AG08395 (cell line): ENCODE measurements at places on chromosomes 3 and 15.

DNA sequence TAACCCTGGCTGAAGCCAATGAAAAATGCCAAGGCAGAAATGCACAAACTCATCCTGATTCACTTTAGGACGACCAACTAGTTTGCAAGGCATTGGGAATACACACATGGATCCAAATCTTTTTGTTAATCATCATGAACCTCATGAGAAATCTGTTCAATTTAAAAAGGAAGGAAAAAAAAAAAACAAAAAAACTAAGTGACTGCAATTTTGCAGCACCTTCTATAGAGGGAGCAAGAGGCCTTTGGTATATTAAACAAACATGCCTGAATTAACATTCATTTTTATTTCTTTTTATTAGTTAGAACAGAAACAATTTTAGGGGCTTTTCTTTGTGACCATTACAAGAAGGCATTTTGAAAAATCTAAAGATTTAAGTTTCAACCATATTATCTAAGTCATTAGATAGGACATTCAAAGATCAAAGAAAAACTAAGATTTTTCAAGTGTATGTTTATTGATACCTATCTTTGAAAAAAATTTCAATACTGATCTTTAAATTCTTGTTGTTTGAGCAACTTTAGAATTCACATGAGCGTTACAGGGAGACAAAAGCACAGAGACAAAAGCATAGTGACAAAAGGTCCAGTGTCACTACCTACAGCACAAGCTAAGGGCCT is 182.4 kb downstream of the CBLB start:
- peak; percentile 54 for DNase-seq

DNA sequence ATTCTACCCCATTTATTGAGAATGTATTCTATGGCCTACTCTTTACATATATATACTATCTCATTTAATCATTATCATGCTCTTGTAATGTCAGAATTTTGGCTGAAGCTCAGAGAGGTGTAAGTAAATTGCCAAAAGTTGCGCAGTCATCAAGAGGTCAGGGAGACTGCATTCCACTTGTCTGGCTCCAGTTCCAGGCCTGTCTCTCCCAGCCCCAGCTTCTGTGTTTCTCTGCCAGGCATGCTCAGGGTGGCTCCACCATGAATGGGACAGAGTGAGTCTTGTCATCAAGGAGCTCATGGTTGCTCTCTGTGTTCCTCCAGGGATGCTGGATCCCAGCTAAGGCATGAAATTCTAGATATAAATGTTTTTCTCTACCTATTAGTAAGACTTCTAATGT is 635.1 kb upstream of the MDFIC2 start:
- DNase-seq, result no peak

DNA sequence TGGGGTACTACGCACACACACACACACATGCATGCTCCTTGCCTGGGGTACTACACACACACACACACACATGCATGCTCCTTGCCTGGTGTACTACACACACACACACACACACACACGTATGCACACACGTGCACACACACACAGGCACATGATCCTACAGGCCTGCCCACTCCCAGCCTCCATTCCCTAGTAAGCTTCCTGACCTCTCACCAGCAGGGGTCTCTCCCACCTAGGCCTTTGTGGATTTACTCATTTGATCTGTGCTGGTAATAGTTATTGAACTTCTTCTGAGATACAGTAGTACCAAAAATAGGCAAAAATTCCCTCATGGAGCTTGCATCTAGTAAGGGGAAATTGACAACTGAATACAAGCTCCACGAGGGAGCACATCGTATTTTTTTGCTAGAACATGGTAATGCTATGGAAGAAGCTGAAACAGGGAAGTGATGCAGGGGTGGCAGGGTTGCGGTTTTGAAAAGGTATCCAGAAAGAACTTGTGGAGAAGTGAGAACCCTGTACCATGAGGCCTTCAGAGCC is 19.1 kb downstream of the TTC21A start:
- DNase-seq, result peak; percentile 51

GRCh38 chr3:38039101-38039898 is at the start of gene DLEC1:
TSS of gene DLEC1 (plus strand) at chr3:38039208. CDS start at chr3:38039226, 18 bp downstream.
- DNase-seq, result peak; percentile 52

GRCh38 chr15:99057697-99058420 is 47.0 kb upstream of the SYNM start:
- DNase-seq, result no peak

GRCh38 chr3:67819447-67819846 is 165.0 kb upstream of the SUCLG2 start:
- DNase-seq, result no peak

DNA sequence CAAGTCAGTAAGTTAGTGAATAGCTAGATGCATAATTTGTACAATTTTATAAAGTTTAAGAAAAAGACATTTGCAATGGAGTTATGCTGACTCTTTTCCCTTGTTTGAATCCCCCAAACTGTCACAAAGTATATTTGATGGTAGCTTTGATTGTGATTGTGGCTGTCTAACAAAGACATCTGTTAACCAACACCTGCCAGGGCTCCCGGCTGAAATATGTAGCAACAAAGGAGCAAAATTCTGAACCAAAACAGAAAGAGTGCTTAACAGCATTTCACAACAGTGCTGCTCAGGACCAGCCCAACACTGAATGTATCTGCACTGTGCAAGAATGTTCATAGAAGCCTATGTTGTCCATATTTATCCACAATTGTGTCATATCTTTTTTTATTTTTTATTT is 39.4 kb downstream of the LEO1 start:
- DNase-seq, result no peak

DNA sequence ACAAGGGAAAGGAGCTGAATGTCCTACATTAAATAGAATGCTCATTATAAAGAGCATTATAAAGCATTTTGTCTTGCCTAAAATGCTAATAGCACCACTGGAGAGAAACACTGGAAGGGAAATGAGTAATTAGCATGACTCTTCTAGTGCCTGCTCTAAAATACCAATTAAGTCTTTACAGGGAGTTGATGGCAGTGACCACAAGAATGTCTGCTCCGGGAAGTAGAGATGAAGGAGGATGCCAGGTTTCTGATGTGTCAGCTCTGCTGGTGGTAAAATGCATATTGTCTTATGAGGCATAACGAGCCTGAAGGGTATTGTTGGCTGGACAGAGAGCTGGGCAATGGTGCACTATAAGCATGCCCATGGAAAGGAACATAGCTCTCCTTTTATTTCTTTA is 49.5 kb downstream of the MYLK start:
- peak; percentile 89 for DNase-seq

- DNase-seq, result no peak
These were observed 140.4 kb downstream of the GABRB3 start for GRCh38 chr15:26632500-26632899.

- DNase-seq, result no peak
These were observed 37.8 kb upstream of the FOXB1 start for GRCh38 chr15:59966262-59966661.

DNA sequence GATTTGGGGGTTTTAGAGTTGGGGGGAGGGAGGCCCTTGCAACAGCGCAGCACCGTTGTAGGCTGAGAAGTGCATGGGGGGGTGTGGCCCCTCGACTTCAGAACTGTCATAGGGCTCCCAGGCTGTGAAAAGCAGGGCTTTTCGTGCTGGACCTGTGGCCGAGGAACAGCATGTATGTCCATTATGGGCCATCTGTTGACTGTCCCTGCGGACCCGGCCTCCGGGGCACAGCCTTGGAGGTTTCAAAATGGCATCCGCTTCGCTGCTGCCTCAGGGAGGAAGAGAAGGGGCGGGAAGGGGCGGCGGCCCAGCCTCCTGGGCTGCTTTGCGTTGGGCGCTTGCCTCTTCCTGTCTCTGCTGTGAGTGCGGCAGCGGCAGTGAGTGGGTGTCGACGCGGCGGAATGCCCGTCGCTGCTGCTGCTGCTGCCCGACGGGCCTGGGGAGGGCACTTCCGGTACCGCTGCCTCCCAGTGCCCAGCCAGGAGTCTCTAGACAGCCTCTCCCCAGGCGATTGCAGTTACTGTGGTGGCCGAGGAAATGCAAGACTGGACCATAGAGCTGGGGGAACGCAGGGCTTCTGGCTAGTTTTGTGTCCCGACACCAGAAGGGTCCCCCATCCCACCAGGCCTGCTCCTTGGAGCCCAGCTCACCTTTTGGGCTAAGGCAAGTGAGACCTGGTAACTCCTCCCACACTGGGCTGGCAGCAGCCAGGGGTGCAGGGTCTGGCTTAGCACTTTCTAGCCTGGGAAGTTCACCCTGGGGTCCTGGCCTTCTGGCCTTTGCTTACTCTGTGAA is 1.9 kb downstream of the GNAI2 start:
- peak; percentile 86 for DNase-seq

- DNase-seq, result peak; percentile 70
These were observed 37.7 kb upstream of the FGD5 start for GRCh38 chr3:14780927-14781507.

DNA sequence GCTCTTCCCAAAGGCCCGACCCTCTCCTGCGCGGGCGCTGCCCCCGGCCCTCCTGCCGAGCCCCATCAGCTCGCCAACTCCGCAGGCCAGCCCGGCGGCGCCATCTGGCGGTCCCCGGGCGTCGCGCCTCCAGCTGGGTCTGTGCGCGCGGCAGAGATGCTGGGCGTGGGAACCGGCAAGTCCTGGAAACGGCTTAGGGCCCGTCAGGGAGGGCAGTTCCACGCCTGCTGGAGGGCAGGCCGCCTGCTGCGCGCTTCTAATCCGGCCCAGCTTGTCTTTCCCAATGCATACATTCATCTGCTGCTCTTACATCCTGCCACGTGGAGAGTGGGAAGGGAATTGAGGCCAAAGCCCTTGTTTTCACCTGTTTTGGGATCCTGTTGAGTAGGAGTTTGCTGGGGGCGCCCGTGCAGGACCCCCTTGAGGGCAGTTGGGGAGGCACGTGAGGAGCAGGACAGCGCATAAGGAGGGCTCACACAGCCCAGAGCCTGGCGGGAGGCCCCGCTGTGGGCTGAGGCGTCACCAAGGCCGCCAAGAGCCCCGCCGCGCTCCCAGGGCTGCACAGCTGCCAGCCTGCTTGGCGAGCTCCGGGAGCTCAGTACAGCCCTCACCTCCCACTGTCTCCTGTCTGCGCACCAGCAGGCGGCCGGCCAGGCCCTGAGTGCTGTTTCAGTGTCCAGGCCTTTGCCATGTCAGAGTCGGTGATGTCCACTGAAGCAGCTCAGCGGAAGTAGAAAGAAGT is 165.6 kb downstream of the NSMCE3 start:
- DNase-seq, result peak; percentile 85

GRCh38 chr3:197111685-197112084 is 82.1 kb upstream of the MELTF start:
- no peak for DNase-seq

DNA sequence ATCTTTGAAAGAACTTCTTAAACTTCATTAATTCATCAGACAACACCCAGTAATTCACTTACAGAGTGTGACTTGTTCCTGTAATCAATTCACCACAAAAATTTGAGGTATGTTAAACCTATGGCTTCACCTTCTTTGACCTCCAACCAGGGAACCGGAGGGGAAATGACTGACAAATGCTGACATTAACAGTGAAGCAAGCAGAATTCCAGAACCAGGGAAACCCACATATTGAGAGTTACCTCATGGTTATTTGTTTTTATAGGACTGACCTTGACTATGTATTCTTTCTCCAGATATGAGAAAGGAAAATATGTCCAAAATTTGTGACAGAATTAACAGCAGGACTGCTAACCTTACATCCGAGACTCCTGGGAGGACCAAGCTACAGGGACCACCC is 2.7 kb downstream of the P3H2 start:
- no peak for DNase-seq

- DNase-seq, result no peak
These were observed 51.0 kb downstream of the PLCL2 start for GRCh38 chr3:16935781-16936180.

DNA sequence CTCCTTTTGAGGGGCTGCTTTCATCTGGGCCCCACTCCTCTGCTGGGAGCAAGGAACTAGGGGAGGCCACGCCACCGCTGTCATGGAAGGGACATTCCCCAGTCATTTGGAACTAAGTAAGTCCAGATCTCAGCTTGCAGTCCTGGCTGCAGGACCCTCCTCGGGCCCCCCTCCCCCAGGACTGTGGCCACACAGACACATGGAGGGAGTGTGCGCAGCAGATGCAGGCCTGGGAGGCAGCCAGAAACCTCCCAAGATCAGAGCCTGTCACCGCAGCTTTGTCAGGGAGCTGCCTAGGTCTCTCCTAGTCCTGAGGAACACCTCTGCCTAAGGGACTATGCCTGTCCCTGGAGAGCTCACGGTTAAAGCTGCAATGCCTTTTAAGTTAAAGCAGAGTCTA is 7.3 kb upstream of the SEMA3F start:
- peak; percentile 58 for DNase-seq

- no peak for DNase-seq
These were observed 14.8 kb upstream of the TMOD3 start for GRCh38 chr15:51814606-51815005.

- DNase-seq, result no peak
These were observed 251.1 kb upstream of the ST8SIA2 start for GRCh38 chr15:92142242-92143232.

DNA sequence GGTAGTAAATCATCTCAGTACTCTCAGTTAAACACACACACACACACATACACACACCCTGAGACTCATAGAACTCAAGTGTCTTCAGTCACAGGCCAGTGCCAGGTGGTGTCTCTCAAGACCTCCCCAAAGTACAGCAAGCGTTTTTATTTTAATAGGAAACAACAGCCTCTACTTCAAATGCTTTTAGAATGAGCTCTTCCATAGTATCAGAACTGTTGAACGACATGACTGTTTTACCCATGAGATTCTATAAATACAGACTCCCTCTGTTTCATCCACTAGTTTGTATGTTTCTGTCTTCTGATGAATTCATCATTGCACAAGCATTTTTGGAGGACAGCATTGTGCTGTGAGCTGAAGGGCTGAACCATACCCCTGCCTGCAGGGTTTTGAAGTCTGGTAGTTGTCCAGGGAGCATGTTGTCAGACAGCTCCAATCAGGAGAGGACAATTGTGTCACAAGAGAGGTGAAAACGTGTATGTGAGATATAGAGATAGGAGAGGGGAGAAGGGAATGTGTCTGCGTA is 201.0 kb upstream of the BCL6 start:
- DNase-seq, result peak; percentile 59

DNA sequence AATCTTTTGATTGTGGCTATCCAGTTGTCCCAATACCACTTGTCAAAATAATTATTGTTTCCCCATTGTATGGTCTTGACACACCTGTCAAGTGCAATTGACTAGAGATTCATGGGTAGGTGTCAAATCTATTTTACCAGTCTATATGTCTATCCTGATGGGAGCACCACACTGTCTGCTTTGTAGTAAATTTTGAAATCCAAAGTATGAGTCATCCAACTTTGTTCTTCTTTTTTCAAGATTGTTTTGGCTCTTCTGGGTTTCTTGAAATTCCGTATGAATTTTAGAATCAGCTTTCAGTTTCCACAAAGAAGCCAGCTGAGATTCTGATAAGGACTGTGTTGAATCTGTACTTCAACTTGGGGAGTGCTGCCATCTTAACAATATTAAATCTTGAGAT is 71.9 kb downstream of the CSNK1G1 start:
- DNase-seq, result peak; percentile 23

GRCh38 chr15:70376929-70377691 is 279.4 kb upstream of the TLE3 start:
- peak; percentile 61 for DNase-seq

- no peak for DNase-seq
These were observed 87.5 kb upstream of the ATP13A5 start for GRCh38 chr3:193465992-193466608.

GRCh38 chr3:148854061-148854460 is 11.0 kb upstream of the CPA3 start:
- DNase-seq, result no peak

- DNase-seq, result peak; percentile 82
These were observed 20.6 kb downstream of the SMAD3 start for GRCh38 chr15:67085818-67086636.
